SW 1271 (cell line): ENCODE measurements at places on chromosomes 5 and 9.
A peak's percentile ranks its signal among the peaks of the same experiment; 100 is the strongest.

- DNase-seq: no peak
These were observed 5.6 kb upstream of the GPX3 start for GRCh38 chr5:151014680-151015343.

GRCh38 chr5:74903165-74903787 is 37.1 kb upstream of the FAM169A start:
- DNase-seq: no peak

DNA sequence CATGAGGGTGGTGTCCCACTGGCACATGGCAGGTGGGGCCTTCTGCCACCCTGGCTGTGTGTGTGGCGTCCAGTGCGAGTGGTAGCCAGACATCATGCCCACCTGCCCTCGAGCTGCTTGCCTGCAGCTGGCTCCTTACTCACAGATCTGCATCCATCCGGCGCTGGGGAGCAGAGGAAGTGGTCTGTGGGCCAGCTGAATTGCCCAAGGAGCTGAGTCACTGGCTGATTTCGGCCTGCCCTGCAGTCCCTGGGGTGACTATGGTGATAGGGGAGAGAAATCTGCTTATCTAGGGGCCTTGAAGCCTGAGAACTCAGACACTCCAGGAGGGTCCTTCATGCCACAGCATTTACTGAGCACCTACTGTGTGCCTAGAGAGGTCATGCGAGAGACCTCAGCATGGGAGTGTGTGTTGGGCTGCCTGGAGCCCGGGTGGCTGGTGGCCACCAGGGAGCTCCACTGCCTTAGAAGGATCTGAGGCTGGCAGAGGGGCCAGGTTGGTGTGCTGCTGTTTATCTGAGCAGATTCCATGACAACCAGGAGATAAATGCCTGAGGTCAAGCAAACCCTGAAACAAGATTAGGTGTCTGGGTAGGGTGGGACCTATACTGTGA is 57.1 kb downstream of the SLC22A5 start:
- DNase-seq: peak; percentile 81

- no peak for DNase-seq
These were observed 55.0 kb downstream of the GARNL3 start for GRCh38 chr9:127319366-127320114.

DNA sequence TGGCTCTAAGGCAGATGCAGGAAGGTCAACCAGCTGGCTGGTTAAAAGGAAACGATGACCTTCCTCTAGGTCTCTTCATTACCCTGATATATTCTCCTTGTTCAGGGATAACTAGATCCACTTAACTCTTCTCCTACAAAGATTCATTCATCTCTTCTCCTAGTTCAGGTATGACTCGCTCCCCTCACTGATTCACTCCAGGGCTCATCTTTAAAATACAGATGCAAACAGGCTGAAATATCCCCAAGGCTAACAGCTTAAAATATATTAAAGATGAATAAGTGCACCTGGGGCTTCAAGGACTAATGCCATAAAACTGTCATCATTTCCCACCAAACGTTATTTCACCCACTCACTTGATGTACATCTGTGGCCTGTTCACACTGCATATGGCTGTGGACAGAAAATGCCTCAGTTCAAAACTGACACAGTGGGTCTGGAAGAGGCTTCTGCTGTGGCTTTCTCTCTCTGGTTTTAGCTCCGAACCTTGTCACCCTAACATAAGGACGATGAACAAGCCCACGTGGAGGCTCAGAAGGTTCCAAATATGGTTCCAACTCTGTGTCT is 366.9 kb downstream of the DEPDC1B start:
- no peak for DNase-seq

DNA sequence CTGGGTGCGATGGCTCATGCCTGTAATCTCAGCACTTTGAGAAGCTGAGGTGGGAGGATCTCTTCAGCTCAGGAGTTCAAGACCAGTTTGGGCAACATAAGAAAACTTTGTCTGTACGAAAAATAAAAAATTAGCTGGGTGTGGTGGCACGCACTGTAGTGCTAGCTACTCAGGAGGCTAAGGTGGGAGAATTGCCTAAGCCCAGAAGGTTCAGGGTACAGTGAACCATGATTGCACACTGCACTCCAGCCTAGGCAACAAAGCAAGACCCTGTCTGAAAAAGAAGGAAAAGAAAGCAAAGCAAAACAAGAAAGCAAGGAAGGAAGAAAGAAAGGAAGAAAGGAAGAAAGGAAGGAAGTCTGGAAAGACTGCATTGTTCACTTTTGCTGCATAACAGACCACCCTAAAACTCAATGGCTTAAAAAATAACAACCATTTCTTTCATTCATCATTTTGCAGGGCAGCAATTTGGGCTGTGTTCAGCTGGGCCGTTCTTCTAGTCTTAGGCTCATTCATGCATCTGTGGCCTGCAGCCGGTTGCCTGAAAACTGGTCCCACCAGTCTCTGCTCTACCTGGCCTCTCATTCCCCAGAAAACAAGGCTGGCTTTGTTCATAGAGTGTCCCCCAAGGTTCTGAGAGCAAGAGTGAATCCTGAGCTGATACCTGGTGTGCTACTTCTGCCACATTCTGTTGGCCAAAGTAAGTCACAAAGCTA is 82.4 kb upstream of the MIER3 start:
- DNase-seq: no peak

GRCh38 chr5:34930870-34931269 is 1.5 kb downstream of the DNAJC21 start:
- no peak for DNase-seq

GRCh38 chr9:89765211-89765946 is 160.6 kb downstream of the GADD45G start:
- no peak for DNase-seq

GRCh38 chr5:116271446-116272025 is 186.7 kb downstream of the COMMD10 start:
- no peak for DNase-seq

DNA sequence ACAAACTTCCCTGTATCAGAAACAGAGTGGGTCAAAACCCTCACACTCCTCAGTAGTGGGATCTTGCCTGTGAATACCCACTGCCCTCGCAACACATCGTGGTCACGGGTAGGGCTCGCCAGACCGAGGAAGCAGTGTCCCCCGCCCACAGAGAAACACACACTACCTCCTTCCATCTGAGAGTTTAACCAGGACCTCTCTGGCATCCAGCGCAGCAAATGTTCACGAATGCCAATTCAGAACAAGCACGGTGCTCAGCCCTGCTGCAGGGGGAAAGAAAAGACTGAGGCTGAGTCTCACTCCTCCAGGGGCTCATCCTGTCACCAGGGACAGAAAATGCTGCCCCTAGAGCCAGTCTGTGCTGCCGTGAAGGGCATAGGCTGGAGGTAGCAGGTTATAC is 42.5 kb upstream of the SYNPO start:
- DNase-seq: no peak

DNA sequence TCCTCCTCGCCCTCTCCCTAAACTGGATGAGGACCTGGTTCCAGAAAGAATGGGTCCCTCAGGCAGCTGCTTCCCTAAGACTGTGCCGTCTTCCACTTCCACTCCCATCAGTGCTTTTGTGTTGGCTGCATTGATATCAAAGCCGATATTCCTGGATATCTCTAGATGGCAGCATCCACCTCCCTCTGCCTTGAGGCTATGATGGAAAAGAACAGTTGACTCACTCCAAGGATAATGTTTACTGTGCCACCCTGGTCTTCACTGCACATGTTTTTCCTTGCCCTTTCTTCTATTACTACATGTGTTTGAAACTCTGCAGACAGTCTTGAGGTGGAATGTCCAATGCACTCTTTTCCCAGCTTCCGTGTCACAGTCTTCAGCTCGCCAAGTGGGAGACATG is 211.6 kb downstream of the MAST4 start:
- peak; percentile 55 for DNase-seq

DNA sequence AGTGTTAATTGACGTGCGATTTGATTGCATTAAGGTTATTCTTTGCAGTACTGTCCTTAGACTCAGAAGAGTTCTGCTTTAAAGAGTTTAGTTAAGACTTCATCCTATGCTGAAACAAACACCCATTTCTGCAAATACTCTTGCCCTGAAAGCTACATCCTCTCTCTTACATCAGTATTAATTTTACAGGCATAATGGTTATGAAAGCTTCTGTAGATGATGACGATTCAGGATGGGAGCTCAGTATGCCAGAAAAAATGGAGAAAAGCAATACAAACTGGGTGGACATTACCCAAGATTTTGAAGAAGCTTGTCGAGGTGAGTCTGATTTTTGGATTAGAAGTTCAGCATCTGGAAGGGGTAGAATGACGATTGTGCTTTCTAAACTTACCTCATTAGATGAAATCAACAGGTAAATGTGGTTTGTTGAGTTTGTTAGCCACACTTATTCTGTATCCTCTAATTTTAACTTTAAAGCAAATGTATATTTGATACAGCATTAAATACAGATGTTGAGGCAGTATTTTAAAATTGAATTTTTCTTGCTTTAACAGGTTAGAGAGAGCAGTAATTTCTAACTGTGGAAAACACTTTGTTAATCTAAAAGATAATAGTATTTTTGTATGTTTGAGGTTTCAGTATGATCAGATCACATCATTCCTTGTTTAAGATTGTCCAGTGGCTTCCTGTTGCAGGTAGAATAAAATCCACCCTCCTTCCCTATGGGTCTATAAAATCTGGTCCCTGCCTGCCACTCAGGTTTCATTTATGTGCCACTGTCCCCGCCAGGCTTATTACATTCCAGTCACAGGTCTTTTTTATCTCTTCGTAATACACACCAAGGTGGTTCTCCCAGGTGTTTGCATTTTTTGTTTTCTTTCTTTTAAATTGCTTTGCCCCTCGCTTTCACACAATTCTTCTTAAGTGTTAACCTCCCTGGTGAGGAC is 1.3 kb downstream of the NAA35 start:
- DNase-seq: no peak

- no peak for DNase-seq
These were observed 104.6 kb downstream of the MSX2 start for GRCh38 chr5:174828804-174829510.

DNA sequence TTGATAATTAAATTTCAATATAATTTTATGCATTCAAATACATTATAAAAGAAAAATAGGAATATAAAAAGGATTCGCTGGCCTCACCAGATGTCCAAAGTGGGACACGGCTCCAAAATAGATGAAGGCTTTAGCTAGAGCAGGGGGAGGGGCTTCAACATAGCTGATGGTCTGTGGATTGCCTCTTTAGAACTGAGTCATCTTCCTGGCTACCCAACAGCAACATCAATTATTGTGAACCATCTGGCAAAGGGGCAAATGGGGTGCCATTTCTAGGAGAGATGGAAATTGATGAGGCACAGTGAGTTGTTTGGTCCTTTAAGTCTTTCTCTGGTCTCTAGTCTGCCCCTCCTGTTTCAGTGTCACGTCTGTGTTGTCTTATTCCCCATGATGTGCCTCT is 44.2 kb upstream of the CD180 start:
- no peak for DNase-seq

DNA sequence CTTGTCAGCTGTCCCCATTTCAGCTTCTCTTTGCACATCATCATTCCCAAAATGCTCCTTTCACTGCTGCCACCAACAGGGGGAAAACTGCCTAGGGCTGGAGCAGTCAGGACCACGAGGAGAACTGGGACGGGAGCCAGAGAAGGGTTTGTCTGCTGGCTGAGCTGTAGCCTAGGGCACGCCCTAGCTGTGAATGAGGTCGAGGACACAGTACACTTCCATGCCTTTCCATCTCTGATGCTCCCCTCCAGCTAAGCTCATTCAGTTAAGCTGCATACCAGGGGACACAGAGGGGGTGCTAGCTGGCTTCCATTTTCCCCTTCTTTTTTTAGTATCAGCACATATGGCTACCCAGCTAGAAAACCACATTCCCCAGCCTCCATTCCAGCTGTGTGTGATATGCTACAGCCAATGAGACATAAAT is 64.7 kb downstream of the STK10 start:
- DNase-seq: peak; percentile 27

DNA sequence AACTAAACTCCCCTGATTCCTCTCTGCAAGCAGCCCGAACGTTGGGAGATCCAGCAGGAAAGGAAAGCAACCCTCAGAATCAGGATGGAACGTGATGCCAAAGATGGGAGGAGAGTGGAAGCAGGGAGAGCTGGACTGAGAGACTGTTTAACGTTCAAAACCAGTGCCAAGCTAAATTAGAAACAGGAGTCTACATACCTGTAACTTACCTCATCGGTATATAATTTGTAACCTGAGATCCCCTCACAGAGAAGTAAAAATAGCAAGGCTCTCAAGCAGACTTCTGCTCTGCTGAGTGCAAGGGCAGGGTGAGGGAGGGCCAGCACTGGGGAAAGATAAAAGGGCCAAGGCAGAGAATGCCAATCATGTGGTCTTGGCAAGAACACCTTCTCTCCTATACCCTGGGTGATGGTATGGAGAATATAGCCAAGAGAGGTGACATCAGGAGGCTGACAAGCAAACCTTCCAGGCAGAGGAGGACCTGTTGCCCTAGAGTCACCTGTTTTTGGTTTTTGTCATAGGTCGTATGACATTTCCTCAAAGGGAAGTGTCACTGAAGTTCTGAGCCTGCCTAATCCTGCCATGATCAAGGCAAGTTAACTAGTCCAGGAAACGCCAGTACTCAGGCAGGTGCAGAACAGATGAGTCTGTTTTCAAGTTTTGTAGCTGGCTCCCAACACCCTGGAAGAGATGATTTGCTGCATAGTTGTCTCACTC is 472.0 kb downstream of the NFIB start:
- no peak for DNase-seq

GRCh38 chr9:75873712-75874111 is 16.8 kb upstream of the PCSK5 start:
- DNase-seq: no peak

DNA sequence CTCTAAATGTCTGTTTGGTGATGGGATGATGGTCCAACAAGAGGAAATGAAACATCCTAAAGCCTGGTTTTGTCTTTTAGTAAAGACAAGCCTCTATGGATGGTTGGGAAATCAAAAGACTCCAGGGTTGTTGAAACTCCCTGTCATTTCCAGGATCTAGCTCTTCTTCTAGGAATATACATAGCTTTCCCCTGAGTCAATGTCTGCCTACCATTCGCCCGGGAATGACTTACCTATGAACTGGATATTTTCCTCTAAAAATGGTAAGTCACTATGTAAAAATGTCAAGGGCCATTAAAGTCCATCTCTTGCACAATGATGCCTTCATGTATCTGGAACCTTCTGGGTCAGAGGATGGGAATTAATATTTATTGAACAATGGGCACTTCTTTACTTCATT is 11.1 kb upstream of the KIF12 start:
- DNase-seq: peak; percentile 32

DNA sequence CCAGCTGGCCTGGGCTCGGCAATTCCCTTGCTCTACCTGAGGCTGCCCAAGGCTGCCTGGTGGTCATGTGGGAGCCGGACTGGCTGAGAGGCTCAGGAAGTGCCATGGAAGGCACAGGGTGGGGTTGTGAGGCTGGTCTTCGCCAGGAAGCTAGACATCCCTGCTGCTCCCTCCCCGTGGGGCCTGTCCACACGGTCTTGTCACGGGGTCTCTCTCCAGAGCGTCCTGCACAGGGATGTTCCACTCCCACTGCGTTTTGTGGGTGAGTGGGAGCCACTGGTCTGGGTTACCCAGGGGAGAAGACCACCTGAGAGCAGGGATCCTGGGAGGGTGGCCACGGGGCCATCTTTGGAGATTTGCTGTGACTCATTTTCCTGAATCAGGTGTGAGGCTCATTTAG is 11.6 kb downstream of the GADD45G start:
- DNase-seq: no peak

GRCh38 chr5:90949469-90950358 is 391.1 kb downstream of the ADGRV1 start:
- no peak for DNase-seq

GRCh38 chr9:9790216-9790872 is 822.5 kb downstream of the PTPRD start:
- peak; percentile 11 for DNase-seq
